Upper lobe of right lung (tissue), 1 donor: ENCODE measurements at places on chromosomes 11 and 22.

GRCh38 chr22:29231971-29232959 is 26.6 kb downstream of the EMID1 start:
- H3K4me1 ChIP-seq, result no peaks in the 10 kb centered on the region
- H3K27me3 ChIP-seq, result no peaks in the 10 kb centered on the region
- no peak for DNase-seq
- no peak overlapping the region for H3K4me3 ChIP-seq
- no peaks in the 10 kb centered on the region for H3K36me3 ChIP-seq

GRCh38 chr22:46131151-46131587 is 19.2 kb upstream of the PPARA start:
- H3K27ac ChIP-seq, result no peak overlapping the region
- no peaks in the 10 kb centered on the region for H3K27me3 ChIP-seq
- no peaks in the 10 kb centered on the region for H3K36me3 ChIP-seq
- DNase-seq, result no peak
- peaks cover 14% of the 10 kb centered on the region for H3K4me1 ChIP-seq
- no peak overlapping the region for H3K4me3 ChIP-seq

DNA sequence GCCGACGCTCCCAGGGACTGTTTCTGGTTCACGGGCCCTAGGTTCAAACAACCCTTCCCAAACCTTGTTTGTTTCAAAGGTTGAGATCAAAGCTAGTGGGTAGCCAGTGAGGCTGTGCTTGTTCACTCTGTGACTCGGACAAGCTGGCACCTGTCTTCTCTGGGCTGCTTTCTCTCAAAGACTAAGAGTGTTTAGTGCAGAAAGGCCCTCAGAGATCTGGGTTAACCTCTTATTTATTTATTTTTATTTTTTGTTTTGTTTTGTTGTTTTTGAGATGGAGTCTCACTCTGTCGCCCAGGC is 13.0 kb upstream of the MALAT1 start:
- H3K27ac ChIP-seq, result peak overlapping the region; percentile 100
- no peak for DNase-seq
- no peaks in the 10 kb centered on the region for H3K36me3 ChIP-seq
- H3K27me3 ChIP-seq, result no peaks in the 10 kb centered on the region
- H3K4me1 ChIP-seq, result peaks cover 58% of the 10 kb centered on the region
- no peak overlapping the region for H3K4me3 ChIP-seq

- no peak overlapping the region for H3K27ac ChIP-seq
- DNase-seq, result no peak
- no peak overlapping the region for H3K4me3 ChIP-seq
- no peaks in the 10 kb centered on the region for H3K27me3 ChIP-seq
- H3K4me1 ChIP-seq, result no peaks in the 10 kb centered on the region
- H3K36me3 ChIP-seq, result no peaks in the 10 kb centered on the region
Measured at GRCh38 chr11:94678236-94678635, 89.9 kb upstream of the AMOTL1 start.

DNA sequence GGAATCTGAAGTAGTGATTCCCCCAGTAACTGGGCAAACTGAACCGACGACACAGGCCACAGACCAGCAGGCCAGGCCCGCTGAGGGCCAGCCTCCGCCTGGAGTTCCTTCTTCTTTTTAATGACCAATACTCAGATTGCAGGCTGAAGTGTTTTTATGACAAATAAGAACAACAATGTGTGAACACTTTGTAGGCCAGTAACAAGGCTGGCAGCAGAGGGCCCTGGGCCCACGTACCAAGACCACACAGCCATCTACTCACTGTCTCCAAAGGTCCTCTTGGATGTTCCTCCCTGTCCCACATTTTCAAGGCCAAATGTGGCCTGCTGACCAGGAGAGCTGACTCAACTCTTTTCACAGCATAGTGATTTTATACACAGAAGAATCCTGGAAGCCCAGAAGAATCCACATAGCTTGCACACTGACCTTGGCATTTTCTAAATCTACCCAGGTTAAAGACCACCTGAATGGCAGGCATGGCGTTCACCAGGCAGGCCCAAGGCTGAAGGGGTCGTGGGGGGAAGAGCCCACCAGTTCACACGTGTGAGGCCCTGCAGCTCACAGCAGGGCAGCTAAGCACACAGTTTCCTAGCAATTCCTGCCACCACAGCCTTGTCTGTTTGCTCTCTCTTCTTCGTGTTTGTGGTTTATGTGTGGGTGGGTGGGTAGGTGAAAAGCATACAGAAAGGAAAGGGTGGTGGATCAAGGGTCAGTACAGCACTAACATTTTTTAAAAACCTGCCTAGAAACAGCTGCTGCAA is 13.3 kb downstream of the SMCO4 start:
- peak overlapping the region; percentile 67 for H3K27ac ChIP-seq
- H3K4me3 ChIP-seq, result no peak overlapping the region
- H3K27me3 ChIP-seq, result no peaks in the 10 kb centered on the region
- peak; percentile 70 for DNase-seq
- H3K4me1 ChIP-seq, result peaks cover 44% of the 10 kb centered on the region

DNA sequence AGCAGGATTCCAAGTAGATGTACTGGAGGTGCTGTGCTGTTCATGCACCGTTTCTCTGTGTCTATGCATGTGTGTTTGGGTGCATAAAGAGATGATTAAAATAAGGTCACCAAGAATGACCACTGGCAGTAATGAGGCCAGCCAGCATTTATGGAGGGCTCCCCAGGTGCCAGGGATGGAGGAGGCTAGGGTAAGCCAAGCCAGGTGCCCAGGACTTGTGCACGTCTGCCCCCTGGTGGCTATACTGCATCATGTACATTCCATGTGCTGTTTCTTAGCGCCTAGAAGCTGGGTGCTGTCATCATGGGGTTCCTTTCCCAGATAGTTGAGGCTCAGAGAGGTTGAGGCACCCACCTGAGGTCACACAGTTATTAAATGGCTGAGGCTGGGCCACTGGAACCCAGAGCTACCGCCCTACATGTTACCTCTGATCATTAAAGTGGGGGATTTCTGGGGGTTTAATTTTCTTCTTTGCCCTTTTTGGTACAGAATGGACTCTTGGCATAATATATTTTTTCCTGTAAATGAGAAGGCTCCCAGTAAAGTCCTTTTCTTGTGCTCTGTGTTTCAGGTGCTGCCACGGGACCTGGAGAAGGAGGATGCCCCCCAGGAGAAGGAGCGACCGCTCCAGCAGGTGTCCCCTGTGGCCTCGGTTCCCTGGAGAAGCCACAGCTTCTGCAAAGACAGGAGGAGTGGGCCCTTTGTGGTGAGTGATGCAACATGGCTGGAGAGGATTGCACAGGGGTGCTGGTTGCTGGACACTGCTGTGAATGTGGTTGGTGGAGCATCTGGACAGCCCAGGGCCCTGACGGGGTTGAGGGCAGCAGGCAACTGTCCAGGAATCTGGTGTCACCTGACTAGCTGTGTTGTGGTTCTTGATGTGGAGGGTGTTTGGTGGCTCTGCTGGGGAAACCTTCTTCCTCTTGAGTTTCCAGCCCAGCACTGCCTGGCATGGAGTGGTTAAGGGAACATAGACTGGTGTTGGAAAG is 96.4 kb downstream of the KIAA1671 start:
- no peak overlapping the region for H3K4me3 ChIP-seq
- no peaks in the 10 kb centered on the region for H3K27me3 ChIP-seq
- H3K36me3 ChIP-seq, result no peaks in the 10 kb centered on the region
- H3K4me1 ChIP-seq, result no peaks in the 10 kb centered on the region
- H3K27ac ChIP-seq, result no peak overlapping the region
- peak; percentile 75 for DNase-seq

- H3K4me3 ChIP-seq, result no peak overlapping the region
- H3K27ac ChIP-seq, result no peak overlapping the region
- no peaks in the 10 kb centered on the region for H3K36me3 ChIP-seq
- peaks cover 7% of the 10 kb centered on the region for H3K4me1 ChIP-seq
- no peak for DNase-seq
- no peaks in the 10 kb centered on the region for H3K27me3 ChIP-seq
Measured at GRCh38 chr11:66741153-66741552, 12.1 kb upstream of the SPTBN2 start.

GRCh38 chr11:133949129-133949528 is 7.6 kb downstream of the IGSF9B start:
- H3K4me1 ChIP-seq, result peaks cover 9% of the 10 kb centered on the region
- no peak overlapping the region for H3K27ac ChIP-seq
- no peak for DNase-seq
- H3K36me3 ChIP-seq, result no peaks in the 10 kb centered on the region
- H3K4me3 ChIP-seq, result no peak overlapping the region
- H3K27me3 ChIP-seq, result peaks cover 54% of the 10 kb centered on the region
